ENCODE measurements at places on chromosomes 4 and X.
A peak's percentile ranks its signal among the peaks of the same experiment; 100 is the strongest.

DNA sequence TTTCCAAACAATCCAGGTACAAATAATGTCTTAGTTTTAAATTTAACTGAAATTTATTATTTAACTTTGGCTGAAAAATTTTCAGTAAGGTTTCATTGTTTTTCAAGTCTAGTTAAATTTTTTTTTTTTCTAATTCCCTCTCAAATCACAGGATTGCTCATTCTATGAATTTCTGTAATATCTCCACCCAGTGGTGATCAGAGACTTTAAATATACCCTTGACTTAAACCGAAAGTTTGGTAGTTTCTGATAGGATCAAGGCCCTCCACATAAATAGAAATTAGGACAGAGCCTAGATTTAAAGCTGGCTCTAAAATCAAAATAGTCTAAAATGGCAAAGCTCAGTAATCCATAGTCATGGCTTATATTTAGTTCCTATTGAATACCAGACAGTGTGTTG is 175.4 kb downstream of the TBCK start:
- no peak for DNase-seq

DNA sequence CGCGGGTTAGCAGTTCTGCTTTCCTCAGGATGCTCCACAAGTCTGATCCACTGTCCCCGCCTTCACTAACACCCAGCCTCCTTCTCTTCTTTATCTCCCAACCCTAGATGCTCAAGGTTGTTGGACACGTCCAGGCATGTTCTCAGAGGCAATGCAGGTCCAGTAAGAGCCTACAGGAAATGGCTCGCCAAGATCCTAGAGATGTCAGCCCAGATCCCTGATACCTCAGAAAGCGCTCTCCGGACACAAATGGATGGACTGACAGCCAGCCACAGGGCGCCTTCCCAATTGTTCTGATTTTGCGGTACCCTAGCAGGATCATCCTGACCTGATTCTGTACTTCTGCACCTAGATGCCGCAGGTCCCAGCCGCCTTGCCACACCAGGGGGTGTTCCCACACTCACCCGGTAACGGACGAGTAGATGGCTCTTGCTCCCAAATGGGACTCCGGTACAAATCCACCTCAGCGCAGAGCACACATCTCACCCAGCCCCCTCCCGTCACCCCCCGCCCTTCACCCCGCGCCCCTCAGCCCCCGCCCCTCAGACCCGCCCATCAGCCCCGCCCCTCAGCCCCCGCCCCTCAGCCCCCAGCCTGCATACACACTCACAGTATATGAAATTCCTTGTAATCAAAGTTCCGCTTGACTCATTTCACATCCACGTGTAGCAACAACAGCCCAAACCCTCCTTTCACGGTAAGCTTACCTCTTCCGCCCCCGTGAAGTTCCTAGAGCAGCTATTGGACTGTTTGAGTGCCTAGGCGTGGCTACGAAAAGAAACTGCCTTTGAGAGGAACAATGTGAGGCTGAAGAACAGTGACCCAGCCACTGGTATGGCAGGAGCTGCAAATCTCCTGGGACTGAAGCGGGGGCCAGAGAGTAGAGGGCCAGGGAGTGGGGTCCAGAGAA is at the start of gene EDA2R:
TSS of gene EDA2R (minus strand) at position 488 of the 910 bp plus-strand sequence. CDS start 23,058 bp downstream, outside the sequence.
- DNase-seq, result no peak

GRCh38 chrX:270848-271367 is 10.3 kb upstream of the PLCXD1 start:
- no peak for DNase-seq

- DNase-seq, result peak; percentile 7
Measured at GRCh38 chr4:74402692-74403456, 37.9 kb downstream of the EREG start.

- no peak for DNase-seq
Measured at GRCh38 chr4:33837043-33837838, 2407.1 kb downstream of the ARAP2 start.

- no peak for DNase-seq
Measured at GRCh38 chr4:37675587-37676290, 10.4 kb downstream of the RELL1 start.

GRCh38 chr4:158020734-158021346 is 152.0 kb downstream of the GASK1B start:
- no peak for DNase-seq

DNA sequence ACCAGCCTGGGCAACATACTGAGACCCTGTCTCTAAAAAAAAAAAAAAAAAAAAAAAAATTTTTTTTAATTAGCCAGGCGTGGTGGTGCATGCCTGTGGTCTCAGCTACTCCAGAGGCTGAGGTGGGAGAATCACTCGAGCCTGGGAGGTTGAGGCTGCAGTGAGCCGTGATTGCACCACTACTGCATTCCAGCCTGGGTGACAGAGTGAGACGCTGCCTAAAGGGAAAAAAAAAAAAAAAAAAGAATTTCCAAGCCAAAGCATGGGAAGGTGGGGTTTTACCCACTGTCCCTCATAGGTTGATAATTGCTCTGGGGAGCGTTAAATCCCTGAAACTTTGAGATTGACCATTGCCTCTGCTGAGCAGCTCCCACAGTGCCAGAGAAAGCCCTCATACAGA is 427.5 kb downstream of the BCOR start:
- DNase-seq, result no peak

GRCh38 chrX:14420841-14421240 is 108.5 kb upstream of the GLRA2 start:
- no peak for DNase-seq

DNA sequence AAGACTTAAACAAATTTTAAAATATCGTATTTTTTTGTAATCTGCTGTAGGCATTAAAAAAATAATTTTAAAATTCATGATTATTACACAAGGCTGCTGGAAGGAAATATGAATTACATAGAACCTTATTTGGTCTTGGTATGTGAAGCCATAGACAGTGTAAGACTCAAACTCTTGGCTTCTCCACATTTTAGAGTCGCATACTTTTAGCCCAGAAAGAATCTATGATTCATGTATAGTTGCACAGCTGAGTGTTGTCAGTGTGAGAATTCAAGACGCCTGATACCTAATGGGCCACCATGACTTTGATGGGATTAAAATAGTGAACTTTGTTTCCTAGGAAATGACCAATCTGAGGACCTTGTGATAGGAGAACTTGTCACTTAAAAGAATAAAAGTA is 1.4 kb downstream of the INTU start:
- no peak for DNase-seq

DNA sequence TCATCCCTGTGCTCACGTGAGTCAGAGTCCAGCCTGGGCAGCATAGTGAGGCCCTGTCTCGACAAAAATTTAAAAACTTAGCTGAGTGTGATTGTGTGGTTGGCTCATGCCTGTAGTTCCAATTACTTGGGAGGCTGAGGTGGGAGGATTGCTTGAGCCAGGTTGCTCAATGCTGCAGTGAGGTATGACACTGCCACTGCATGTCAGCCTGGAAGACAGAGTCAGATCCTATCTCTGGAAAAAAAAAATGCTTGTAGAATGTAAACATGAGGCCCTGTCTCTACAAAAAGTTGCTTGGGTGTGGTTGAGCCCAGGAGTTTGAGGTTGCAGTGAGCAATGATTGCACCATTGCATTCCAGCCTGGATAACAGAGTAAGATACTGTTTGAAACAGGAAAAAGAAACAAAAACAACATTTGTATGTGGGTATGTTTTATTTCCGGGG is 11.3 kb upstream of the YTHDC1 start:
- DNase-seq, result no peak

DNA sequence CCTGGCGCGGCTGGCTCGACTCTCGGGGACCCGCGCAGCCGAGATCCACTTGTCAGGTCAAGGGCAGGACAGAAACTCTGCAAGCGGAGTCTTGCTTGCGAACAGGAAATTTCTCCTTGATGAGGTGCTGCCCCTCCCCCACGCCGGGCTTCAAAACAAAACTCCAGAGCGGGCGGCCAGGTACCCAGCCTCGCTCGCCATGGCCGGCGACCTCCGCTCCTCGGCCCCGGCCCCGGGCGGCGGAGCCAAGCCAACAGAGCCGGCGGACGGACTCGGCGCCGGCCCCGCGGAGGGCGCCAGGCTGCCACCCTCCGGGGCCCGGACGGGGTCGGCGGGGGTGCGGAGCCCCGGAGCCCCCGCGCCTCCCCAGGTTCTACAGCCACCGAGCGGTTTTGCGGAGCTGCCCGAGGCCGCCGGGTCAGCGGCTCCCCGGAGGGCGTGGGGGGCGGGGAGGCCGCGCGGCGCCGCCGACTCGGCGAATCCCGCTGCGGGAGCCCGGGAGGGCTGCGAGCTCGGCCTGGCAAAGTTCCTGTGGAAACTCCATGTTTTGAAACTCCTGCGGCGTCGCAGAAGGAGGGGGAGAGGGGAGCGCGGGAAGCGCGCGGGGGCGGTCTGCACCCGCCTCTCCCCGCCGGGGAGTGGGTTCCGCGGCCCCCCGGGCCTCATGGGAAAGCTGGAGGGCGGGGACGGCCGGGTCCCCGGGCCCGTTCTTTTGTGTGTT is 11.7 kb upstream of the BCOR start:
- DNase-seq, result peak; percentile 80

DNA sequence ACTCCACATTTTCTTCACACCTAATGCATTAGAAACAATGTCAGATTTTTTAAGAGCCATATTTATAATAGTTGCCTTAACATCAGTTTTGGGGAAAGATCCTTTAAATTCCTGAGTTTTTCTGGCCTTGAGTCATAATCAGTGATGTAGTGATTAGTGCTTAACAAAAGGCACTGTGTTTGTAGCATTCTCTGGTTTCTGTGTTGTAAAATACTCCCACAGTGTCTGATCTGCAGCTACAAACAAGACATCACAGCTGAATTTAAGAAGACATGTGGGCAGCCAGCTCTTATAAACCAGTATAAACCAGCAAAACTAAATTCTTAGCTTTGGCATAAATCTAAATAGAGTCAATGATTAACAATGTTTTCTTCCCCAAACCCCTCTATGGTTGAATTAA is 233.8 kb downstream of the FSTL5 start:
- DNase-seq, result no peak

DNA sequence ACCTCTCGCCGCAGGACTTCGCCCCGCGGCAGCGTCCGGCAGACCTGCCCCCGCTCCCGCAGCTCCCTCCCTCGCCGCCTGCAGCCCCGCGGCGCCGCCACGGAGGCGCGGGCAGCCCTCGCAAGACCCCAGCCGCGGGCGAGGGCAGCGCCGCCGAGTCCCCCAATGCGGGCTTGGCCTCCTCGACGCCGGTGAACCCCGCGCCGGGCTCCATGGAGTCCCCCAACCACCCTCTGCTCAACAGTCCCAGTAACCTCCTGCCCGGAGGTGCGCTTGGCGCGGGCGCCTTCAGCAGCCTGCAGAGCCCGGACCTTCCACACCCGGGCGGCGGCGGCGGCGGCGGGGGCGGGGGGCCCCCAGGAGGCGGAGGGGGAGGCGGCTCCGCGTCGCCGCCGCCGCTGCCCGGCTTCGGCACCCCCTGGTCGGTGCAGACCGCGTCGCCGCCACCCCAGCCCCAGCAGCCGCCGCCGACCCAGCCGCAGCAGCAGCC is 1.2 kb downstream of the CPEB2 start:
- DNase-seq, result peak; percentile 35

DNA sequence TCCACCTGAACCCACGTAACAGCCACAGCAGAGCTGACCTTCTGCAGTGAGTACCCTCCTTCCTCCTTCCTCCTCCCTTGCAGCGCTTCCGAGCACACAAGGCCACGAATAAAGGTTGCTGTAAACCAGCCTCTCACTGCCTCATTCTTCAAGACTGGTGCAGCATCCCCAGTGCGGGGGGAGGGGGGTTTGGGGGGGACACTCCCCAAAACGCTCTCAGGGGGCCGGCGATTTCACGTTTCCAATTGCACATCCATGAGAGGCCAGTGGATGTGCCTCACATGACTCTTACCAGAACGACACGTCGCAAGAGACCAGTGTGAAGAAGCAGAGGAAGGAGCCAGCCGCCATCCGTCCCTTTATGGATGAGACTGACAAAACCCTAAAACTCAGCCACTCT is 5.2 kb downstream of the DHRSX start:
- DNase-seq, result no peak

DNA sequence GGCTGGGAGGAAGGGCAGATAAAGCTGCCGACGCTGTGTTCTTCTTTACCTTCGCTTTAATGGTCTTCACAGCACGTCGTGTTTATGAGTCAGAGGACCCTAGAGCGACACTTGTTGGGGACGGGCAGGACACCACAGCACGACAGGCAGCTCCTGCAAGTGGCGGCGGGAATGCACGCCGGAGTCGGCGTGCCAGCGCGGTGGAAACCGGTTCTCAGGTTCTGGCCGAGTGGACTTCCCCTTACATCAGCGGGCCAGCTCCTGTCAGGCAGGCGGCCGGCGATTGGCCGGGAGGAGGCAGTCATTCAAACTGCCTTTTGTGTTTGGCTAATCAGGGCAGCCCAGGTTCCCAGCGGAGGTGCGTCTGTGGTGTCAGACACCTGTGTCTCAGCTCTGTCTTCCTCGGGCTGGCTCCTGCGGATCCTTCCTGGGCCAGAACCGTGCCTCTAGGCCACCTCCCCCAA is 150.9 kb downstream of the SHROOM3 start:
- peak; percentile 96 for DNase-seq

GRCh38 chr4:118206627-118207026 is 146.2 kb downstream of the PRSS12 start:
- no peak for DNase-seq

GRCh38 chr4:48634688-48635308 is 144.7 kb downstream of the ZAR1 start:
- no peak for DNase-seq

- no peak for DNase-seq
Measured at GRCh38 chr4:104973708-104974107, 173.0 kb upstream of the TET2 start.

DNA sequence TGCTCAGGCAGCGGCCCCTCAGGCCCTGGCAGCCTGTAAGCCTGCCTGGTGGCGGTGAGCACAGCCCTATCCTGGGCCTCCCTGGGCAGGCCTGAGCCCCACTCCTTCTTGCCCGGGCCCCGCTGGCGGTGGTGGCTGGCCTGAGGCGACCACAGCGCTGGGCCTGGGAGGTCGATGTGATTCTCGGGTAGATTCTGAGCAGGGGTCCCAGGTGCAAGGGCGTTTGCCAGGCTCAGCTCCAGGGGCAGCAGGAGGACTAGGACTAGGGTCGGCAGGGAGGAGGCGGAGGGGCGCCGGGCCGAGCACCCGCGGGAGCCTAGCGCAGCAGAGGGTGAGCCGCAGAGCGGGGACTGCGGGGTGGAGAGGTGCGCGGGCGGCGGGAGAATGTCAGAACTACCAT is 17.0 kb downstream of the FAM9A start:
- DNase-seq, result peak; percentile 49

GRCh38 chr4:115607311-115607710 is 493.9 kb upstream of the NDST4 start:
- DNase-seq, result no peak

GRCh38 chr4:14621731-14622463 is 380.4 kb upstream of the CPEB2 start:
- DNase-seq, result no peak

GRCh38 chrX:31333165-31333831 is 261.5 kb upstream of the FTHL17 start:
- no peak for DNase-seq

DNA sequence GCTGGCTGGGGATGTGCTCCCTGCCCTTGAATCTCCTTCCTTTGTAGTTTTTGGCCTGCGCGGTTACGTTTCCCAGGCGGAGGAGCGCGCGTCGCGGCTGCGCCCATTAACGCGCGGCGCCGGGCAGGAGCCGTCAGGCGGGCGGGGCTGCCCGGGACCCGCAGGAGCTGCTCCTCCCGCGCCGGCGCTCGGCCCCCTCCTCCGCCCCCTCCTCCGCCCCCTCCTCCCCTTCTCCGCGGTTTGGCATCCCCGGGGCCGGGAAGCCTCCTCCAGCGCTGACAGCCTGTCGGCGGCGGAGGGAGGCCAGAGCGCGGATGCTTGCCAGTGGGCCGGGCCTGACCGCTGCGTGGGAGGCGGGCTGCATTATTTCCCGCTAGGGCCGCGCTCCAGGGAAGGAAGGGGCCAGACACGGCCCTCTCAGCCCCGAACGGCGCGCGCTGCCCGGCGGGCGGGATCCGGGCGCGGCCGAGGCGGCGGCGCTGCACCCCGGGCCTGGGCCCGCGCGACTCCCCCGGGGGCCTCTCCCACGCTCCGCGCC is at the start of gene DCLK2:
TSS of gene DCLK2 (plus strand) at position 405 of the 538 bp plus-strand sequence. CDS start 583 bp downstream, outside the sequence.
- peak; percentile 83 for DNase-seq

Data from kidney (tissue), 22 donors.